ENCODE measurements at places on chromosomes 11 and 22.

DNA sequence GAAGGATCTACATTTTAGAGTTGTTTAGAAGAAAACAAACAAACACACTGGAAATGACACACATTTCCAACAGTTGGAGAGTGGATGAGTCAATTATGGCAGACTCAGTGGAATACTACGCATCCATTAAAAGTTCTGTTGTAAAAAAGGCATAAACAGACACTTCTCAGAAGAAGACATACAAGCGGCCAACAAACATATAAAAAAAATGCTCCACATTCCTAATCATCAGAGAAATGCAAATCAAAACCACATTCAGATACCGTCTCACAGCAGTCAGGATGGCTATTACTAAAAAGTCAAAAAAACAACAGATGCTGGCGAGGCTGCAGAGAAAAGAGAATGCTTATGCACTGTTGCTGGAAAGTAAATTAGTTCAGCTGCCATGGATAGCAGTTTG, 298.2 kb downstream of the DDX10 start:
- DNase-seq, result no peak

- peak; percentile 55 for DNase-seq
Observed at GRCh38 chr22:26398741-26399153, 30.3 kb upstream of the ASPHD2 start.

GRCh38 chr11:36150986-36151385, 138.2 kb downstream of the COMMD9 start:
- DNase-seq, result no peak

- no peak for DNase-seq
Observed at GRCh38 chr11:134665571-134666270, 253.7 kb upstream of the B3GAT1 start.

GRCh38 chr11:65330544-65330943, 3.1 kb upstream of the DPF2 start:
- no peak for DNase-seq

- DNase-seq, result no peak
Observed at GRCh38 chr22:28627791-28628190, 51.8 kb downstream of the TTC28 start.

DNA sequence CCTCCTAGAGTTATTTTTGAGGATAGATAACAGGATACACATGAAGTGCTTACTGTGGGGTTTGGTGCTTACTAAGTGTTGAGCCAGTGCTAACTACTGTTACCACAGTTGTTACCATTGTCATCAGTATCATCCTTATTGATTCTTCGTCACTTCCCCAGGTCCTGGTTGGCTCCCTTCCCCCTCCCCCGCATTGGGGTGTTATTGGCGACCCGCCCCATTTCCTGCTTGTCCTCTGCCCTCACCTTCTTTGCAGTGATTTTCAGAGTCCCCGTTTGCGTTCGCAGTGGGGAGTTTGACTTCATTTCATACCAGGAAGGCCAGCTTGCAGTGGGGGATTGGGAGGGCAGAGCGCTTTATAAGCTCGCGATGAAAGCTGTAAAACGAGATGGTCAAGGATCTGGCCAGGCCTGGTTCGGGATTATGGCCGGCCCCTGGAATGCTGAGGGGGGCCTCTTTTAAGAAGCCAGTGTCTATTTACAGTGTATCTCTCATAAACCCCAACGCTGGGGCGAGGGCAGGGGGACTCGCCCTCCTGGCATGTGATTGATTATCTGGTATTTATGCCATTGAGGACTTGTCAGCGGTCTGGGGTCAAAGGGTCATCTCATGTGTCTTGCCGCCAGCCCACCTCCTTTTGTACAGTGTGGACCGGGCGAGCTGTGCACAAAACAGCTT, 84.6 kb upstream of the NNMT start:
- no peak for DNase-seq

DNA sequence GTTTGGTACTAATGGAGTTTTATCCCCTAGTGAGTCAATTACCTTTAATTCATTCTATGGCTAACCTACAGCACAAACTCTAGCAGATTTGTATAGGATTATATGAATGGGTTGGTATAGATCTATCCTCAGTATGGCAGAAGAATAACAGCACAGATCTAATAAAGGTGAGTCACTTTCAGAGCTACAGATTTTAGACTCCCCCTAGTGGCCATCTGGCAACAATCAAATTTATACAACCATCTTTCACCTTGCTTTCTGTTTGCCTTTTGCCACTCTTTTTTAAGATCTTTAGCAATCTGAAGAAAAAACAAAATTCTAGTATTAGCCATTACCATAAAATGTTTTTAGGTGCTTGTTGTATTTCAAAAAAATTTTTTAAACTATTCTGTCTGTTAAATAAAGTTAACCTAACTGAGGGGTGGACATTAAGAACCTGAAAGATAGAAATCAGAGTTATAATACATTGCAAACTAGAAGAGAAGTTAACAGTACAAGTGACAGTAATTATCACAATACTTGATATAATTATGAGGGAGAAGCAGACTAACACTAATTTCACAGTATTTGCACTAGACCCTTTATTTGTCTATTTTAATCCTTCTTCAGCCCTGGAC, 25.8 kb downstream of the DDIAS start:
- DNase-seq, result peak; percentile 50

GRCh38 chr22:19990609-19991394, 25.8 kb downstream of the ARVCF start:
- no peak for DNase-seq

- no peak for DNase-seq
Observed at GRCh38 chr22:33678523-33678922, 241.8 kb downstream of the LARGE1 start.

DNA sequence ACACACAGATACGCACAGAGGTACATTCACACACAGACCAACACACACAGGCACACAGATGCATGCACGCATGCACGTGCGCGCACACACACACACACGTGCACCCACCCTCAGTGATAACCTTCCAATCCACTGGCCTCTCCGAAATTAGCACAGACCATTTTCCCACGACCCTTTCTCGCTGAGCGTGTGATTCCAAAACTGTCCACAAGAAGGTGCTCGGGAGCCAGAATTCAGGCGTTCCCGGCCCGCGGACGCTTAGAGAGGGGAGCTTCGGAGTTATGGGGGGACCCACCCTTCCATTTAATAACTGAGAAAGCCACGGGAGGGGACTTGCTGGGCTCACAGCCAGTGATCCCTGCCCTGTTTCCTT, 33.8 kb upstream of the SLC35C1 start:
- peak; percentile 67 for DNase-seq

GRCh38 chr11:59957094-59957493, 6.7 kb upstream of the OOSP4A start:
- no peak for DNase-seq

- peak; percentile 62 for DNase-seq
Observed at GRCh38 chr11:108819957-108820356, 155.1 kb downstream of the DDX10 start.

DNA sequence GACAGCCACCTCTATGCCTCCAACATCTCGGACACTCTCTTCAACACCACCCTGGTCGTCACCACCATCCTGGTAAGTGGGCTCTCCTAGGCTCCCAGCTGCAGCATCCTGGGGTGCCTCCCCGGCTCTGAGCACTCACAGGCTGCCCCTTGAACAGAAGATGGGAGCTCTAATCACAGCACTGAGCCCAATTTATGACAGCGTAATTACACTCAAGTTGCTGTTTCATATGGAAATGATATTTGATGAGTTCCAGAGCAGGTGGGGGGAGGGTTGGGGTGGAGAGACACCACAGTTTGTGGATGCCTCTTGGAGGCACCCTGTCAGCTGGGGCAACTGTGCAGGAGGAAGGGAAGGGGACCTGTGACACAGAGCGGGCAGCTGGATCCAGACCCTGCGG, 125.3 kb upstream of the TBCEL start:
- DNase-seq, result no peak

DNA sequence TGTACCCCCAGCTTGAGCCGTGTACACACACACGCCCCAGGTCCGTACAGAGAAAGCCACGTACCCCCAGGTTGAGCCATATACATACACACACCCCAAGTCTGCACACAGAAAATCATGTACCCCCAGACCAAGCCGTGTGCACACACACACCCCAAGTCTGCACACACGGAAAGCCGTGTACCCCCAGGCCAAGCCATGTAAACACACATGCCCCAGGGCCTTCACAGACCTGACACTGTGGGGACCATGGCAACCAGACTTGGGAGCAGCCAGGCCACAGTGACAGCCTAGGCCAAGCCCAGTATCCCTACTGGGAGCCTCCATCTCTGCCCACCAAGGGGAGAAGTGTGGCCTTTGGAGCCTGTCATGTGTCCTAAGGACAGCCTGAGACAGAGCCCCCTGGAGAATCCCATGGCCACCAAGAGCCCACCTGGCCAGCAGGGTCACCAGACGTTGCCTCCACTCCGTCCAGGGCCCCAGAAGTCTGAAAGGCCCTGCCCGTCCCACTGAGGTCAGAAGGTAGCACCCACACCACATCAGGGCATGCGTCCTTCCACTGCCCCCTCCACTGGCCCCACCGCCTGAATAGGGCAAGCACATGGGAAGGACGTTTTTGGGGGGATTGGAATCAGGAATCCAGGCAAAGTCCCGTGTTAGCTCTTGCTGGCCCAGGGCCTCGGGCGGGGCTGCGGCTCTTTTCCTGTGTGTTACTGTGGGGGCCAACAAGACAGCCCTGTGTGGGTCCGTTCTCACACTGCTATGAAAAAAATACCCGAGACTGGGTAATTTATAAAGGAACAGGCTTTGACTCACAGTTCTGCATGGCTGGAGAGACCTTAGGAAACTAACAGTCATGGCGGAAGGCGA, 636.7 kb downstream of the TBC1D22A start:
- DNase-seq, result no peak

- no peak for DNase-seq
Observed at GRCh38 chr11:3195251-3196160, 23.1 kb downstream of the MRGPRG start.

GRCh38 chr22:24772493-24773220, 1.9 kb downstream of the PIWIL3 start:
- DNase-seq, result peak; percentile 67

DNA sequence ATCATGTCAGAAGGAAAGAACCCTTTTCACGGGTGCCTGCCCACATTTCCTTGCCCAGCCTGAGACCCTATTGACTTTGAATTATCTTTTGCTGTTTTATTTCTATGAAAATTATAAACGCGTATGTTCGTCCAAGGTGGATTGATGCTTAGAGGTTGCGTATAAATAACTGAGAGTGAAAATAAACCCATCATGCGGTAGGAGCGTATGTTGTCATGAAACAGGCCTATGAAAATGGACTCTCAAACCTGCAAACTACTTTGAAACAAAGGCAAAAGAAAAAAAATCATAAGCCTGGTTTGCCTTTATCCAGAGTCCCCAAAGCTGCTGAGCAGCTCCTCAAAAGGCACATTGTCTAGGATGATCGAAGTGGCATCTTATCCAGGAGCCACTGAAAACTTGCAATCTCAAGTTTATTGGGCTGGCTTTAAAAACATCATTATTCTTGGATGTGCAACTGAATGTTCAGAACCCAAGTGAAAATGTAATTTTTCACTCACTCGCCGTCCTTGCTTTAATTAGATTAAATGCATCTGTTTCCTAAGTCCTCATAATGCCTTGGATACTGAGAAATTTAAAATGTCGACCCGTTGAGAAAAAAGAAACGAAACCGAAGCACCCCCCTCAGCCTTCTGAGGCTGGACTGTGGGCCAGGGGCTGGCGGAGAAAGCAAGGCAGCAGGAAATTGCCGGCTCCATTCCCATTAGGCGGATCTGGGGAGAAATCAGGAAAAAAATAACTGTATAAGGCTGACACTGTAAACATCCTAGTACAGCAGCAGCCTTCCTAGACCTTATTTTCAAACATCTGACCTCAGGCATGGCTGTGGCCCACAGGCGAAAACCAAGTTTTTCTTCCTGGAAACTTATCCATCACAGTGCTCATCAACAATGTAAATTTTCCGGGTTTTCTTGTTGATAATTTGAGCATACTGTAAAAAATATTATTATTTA, 82.9 kb upstream of the PPARA start:
- no peak for DNase-seq

- no peak for DNase-seq
Observed at GRCh38 chr22:29309332-29310064, 3.0 kb downstream of the GAS2L1 start.

- peak; percentile 47 for DNase-seq
Observed at GRCh38 chr11:133579165-133580031, 47.1 kb upstream of the OPCML start.

DNA sequence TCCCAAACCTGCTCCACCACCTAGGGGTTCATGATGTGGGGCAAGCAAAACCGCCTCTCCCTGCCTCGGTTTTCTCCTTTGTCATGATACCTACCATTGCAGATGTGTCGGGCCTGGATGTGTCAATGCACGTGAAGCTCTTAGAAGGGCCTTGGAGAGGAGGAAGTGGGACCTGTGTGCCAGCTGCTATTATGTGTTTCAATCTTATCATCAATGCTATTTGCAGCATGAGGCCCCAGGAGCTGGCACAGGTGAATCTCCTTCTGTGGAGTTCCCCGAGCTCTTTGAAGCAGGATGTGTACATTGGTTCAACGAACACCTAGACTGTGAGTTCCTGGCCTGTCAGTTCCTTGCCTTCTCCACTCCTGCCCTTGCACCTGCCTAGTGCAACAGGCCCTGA, 331.6 kb downstream of the CTTN start:
- DNase-seq, result no peak

- no peak for DNase-seq
Observed at GRCh38 chr11:61092280-61092766, 10.0 kb upstream of the CD5 start.

- DNase-seq, result no peak
Observed at GRCh38 chr11:92070026-92070889, 154.4 kb upstream of the FAT3 start.

GRCh38 chr11:66326261-66327111, 9.6 kb upstream of the CD248 start:
- no peak for DNase-seq

DNA sequence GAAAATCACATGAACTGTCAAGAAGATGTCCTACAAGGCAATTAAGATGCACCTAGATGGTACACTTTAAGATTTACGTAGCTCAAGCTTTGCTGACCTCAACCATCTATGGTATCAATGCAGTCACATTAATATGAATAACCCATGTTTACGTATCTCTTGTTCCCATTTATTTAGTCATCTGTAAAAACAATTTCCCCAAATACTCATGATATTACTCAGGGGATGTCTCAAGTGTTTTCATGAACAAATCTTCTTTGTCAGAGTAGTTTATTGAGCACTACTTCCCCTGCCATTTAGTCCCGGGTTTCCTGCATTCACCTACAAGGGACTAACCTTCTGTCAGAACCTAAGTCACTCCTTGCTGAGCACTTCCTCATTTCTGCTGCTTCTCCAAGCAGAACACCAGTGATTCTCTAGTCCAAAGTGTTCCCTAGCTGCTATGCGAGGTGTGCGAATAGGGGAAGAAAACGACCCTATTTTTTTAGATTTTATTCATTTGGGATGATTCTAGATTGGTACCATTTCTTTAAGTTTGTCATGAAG, 554.3 kb upstream of the LRRC4C start:
- no peak for DNase-seq

Data from NCI-H2171 treated with DMSO at 0.1 percent for 48 hours (cell line).